ENCODE measurements at places on chromosomes 6 and 20.

GRCh38 chr20:59825944-59826759 is 107.3 kb downstream of the SYCP2 start:
- no peak for DNase-seq

DNA sequence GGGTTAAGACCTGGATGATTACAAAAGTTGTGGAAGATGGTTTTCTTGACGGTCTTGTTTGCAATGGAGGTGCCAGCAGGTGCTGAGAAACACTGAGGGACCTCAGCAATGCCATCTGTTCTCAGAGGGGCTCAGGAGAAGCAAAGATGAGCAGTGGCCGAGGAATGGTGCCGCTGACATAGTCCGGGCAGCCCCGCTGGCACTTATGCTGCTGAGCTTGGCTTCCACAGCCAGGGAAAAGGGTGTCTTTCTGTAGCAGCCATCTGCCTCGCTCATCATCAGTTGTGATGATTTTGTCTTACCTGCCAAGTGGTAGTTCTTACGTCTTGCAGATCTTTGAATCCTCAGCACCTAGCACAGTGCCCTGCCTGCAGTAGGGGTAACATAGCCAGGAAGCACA is 55.7 kb downstream of the PPP1R14C start:
- DNase-seq: no peak

GRCh38 chr6:91276315-91276714 is 689.4 kb upstream of the MAP3K7 start:
- DNase-seq: no peak

- no peak for DNase-seq
Measured at GRCh38 chr6:87333591-87334181, 4.6 kb upstream of the GJB7 start.

GRCh38 chr6:164911873-164912580 is 397.4 kb downstream of the C6orf118 start:
- DNase-seq: no peak

DNA sequence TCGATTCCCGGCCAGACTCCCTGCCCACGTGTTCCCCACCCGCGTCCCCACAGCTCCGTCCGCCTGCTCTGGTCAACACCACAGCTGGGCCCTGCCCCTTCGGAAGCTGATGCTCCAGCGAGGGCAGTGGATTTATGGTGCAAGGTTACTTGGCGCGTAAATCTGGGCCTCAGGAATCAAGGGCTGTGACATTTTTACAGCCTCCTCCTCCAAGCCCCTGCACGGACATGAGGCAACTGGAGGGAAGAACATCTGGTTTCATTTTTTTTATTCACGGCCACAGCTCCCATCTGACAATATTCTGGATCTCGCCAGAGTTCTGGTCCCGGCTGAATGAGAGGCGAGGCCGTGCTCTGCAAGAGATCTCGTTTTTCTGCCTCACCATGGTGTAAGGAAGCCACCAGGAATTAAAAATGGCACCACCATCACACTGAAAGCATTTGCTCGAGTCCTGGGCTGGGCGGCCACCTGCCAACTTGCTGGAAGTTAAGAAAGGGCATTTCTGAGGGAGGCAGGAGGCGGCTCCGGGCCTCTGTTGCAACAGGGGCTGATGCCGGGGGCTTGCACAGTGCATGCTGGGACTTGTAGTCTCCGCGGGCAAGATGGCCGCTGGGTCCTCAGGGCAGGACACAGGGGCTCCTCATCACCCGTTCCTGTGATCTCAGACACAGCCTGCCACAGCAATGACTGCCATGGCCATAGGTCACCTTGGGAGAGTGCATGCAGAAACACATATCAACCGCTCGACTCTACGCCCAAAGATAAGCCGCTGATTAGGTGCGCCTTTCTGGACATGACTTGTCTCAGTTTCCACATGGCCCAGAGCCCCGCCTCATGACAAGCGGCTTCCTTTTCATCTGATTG is 148.5 kb downstream of the LY86 start:
- no peak for DNase-seq

- DNase-seq: no peak
Measured at GRCh38 chr6:153668758-153669157, 370.3 kb upstream of the OPRM1 start.

DNA sequence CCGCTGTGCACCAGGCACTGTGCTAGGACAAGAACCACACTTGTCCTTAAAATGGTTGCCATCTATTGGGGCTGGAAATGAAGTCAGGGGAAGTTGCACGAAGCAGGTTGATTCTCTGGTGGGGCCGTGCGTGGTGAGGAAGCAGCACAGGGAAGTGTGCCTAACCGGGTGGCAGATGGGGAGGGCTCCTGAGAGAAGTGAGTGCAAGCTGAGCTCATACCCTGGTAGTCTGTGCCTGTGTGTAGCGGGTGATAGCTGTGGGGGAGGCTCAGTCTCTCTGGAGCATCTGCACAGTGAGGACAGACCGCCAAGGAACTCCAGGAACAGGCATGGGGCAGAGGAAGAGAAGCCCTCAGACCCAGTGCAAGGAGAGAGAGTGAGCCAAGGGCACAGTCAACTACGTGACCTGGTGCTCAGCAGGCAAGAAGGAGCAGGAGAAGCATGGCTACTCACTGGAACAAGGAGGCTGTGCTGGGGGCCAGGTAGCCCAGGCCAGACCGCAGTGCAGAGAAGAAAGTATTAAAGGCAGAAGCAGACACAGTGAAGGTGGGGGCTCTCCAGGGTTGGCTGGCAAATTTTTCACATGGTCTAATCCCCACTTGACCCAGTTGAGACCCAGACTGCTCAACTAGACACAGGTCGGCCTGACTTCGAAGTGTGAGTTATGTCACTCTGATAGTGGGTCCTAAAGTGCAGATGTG is 155.0 kb downstream of the CDH26 start:
- DNase-seq: no peak

DNA sequence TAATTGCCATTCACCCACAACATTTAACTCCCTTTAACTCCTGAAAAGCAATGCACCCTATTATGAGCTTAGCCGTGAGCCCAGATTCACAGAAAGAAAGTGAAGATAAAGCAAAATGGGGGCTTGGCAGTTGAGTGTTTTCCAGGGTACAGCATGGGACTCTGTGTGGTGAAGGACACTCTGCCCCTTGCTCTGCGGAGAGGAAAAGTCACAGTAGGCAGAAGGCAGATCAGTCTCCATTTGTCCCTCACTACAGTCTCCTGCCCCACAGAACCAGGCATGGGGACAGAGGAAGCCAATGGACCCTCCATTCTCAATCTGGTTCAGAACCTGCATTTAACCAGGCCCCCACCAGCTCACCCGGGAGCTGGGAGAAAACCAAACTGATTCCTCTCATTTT is 30.8 kb upstream of the SH3BGRL2 start:
- no peak for DNase-seq

- DNase-seq: no peak
Measured at GRCh38 chr20:6764619-6765018, 2.9 kb upstream of the BMP2 start.

DNA sequence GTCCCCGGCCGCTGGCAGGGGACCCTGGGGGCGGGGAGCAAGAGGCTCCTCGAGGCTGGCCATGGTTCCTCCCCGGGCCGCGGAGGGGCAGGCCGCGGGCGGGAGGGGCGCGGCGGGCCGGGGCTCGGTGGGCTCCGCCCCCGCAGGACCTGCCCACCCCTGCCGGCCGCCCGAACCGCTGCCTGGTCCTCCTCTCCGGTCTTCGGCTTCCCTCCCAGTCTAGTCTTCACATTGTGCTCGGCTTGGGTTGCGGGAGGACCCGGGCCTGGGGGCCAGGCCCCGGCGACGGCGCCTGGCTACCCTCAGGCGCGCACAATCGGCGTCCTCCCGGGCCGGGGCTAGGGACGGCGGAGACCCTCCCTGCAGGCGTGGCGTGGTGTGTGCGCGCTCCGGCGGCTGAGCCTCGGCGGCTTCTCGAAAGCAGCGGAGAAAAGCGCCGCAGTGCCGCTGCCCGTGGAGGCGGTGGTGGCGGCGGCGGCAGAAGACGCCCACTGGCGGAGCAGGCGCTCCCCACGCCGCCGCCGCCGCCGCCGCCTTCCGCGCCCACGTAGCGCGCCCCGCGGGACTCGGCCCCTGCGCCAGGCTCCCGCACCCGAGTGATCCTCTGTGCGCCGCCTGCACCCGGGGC is at the start of gene PDE10A:
Gene PDE10A (minus strand): TSS at position 493 of the 628 bp plus-strand sequence. CDS start 430 bp downstream, at position 63.
- DNase-seq: no peak

DNA sequence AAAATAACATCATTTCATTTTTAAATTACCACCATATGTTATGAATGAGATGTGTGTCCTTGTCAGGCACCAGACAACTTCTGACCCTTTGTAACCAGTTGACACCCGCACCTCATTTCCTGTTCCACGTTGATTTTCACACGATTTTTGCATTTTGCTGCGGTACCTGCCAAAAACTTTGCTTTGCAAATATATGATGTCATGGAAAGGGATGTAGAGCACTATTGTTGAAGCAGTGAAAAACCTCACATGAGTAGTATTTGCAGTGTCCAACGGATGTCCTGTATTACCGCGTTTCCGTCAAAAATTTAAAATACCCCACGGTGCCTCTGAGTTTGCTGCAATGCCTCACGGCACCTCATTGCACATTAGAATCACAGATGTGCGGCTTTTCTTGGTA is 115.6 kb downstream of the MTHFD1L start:
- DNase-seq: no peak
